ENCODE measurements at places on chromosomes 4 and X.

GRCh38 chr4:38898245-38898644, 30.6 kb downstream of the FAM114A1 start:
- no peak for DNase-seq

- no peak for DNase-seq
Measured at GRCh38 chrX:38824176-38824575, 22.9 kb downstream of the MID1IP1 start.

- peak; percentile 57 for DNase-seq
Measured at GRCh38 chr4:169079942-169080827, 70.1 kb upstream of the CBR4 start.

DNA sequence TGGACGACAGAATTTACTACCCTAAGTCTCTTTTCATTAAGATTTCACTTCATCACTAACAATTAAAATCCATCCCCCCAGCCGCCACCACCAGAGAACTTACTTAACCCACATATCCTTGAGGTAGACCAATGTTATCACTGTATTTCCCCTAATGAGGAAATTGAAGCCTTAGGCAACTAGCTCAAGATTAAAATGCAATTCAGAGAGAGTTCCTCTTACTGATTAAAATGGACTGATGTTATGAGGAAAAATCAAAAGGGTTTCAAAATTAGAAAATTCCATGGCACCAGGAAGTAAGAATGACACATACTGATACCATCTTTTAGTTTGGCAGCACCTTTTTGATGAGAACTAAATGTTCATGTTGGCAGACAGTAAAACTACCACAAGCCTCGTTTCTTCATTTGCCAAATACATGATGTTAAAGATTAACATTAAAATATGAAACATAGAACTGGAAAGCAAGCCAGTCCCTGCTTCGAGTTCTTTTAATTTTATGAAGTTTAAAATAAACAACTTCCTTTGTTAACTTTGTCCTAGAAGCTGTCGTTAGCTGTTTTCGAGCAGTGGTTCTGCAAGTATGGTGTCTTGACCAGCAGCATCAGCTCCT, 69.3 kb upstream of the CCDC160 start:
- no peak for DNase-seq

DNA sequence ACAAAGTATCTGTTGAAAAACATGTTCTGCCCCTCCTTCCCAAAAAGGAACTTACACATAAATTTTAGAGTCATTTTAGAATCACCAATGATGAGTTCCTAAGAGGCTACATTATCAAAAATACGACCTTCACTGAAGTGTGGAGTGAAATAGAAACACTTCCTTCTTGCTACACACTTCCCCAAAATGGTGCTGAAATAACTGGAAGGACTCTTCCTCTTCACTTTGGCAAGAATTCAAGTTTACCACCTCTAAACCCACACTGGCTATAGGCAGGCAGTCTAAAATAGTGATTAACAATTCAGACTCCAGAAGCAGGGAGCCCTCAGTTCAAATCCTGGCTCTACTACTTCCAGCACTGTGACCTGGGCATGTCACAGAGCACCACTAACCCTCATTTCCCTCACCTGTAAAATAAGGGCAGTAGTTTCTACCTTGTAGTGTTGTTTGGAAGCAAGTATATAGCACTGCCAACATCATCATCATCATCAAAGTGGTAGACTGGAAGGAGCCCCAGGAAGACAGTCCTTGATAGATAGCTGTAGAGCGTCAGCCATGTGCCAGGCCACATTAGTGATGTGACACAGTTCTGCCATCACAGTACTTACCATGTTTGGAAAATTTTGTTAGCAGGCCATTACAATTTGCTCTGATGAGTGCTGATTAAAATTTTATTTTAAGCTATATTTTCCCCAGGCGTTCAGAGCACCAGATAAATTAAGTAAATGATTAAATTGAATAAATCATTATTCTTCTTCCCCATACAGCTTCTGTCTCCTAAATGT, 103.3 kb downstream of the PARM1 start:
- peak; percentile 3 for DNase-seq

DNA sequence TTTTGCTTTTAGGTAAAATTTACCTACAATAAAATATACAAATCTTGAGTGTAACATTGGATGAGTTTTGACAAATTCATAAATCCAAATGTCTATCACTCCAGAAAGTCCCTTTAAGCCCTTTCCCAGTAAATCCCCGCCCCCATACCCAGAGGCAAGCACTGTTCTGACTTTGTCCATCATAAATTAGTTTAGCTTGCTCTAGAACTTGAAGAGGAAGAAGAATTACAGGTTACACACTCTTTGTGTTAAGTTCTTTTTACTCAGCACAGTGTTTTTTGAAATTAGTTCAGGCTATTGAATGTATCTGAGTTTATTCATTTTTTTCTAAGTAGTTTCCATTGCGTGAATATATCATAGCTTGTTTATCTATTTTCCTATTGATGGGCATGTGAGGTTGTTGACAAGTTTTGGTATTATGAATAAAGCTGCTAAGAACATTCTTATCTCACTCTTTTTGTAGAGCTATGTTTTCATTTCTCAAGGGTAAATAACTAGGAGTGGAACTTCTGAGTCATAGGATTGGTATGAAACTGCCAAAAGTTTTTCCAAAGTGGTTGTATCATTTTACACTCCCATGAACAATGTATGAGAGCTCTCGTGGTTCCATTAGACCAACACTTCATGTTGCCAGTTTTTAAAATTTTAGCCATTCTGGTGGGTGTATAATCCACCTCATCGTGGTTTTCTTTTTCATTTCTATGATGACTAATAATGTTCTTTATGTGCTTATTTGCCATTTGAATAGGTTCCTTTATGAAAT, 22.4 kb upstream of the HPSE start:
- DNase-seq: no peak

DNA sequence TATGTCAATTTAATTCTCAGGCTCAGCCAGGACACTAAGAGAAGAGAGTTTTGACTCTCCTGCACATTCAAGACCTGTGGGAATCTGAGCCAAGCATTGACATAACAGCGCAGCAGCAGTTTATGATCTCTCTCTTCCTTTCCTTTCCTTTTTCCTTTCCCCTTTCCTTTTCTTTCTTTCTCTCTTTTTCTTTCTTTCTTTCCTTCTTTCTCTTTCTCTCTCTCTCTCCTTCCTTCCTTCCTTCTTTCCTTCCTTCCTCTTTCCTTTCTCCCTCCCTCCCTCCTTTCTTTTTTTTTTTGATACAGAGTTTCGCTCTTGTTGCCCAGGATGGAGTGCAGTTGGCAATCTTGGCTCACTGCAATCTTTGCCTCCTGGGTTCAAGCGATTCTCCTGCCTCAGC, 21.6 kb downstream of the SAT1 start:
- no peak for DNase-seq

All from NB4 (cell line).